CD4-positive, alpha-beta T cell treated with Interferon gamma for 1 hour (primary cell): ENCODE measurements at places on chromosomes 5 and 9.

DNA sequence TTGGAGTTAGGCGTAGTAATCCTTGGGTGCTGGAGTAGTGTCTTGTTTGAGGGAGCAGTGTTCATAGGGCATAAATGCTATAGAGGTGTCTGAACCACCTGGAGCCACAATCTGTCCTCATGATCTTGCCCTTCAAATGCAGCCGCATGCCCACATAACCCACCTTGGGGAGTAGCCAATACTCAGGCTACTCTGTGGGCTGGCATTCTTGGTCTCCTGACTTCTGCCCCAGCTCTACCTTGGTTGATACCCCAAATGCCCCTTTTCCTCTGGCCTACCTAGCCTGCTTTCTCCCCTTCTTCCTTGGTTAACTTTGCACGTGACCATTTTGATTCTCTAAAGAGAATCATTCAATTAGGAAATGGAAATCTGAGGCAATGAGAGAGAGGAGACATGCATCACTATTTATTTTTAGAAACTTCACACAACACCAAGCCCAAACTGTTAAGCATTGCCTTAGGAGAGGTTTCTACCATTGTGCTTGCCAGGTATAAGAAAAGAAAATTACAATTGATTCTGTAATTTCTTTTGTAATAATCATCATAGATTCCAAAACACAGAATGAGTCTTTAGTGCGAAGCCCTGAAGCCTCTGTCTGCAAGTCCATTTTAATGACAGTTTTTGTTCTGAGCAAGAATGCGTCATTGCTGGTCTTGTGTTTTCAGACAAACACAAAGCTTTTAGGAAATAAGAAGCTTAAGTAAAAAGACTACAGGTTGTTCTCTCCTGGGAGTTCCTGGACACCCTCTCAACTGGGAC, 135.2 kb downstream of the C9orf152 start:
- no peak for DNase-seq

DNA sequence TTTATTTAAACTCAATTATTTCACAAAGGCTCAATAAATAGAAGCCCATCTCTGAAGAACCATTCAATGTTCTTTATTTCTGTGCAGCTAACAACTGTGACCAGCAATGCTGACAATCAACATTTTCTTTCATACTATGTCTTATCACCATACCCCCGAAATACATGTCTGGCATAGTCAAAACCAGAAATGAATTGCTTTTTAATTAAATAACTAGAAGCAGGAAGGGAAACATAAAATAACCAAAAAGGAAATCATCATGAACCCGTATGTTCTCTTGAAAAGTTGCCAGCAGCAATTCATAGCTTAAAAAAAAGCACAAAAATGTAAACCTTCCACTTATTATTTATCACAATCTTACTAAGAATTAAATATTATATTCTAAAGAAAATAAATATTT, 212.4 kb downstream of the TMEM232 start:
- no peak for DNase-seq

- peak; percentile 66 for DNase-seq
Measured at GRCh38 chr9:129783516-129784361, 19.2 kb upstream of the TOR1B start.

GRCh38 chr5:149063017-149063687, at the start of gene SH3TC2:
Gene SH3TC2, minus strand, starts transcription at chr5:149063062. Its CDS starts 40 bp downstream, at chr5:149063022.
- no peak for DNase-seq

- DNase-seq = no peak
Measured at GRCh38 chr5:82560561-82560960, 282.4 kb upstream of the RPS23 start.

GRCh38 chr9:11595756-11596155, 983.0 kb upstream of the PTPRD start:
- DNase-seq = no peak

DNA sequence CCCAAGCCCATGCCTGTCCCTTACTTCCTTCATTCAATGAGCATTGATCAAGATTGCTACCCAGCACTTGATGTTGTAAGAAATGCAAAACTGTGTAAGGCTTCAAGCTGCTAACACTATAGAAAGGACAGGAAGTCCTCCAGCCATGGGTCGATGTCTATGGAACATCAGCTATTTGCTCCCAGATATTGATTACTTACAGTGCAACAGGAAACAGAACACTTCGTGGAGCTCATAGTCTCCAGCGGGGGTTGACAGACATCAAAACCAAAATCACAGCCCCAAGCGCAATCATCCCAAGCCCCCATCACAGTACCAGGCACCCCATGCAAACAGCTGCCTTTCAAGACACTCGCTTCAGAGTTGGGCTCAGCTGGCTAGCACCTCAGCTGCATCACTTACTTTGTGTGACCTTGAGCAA, 26.8 kb upstream of the DUSP1 start:
- no peak for DNase-seq

DNA sequence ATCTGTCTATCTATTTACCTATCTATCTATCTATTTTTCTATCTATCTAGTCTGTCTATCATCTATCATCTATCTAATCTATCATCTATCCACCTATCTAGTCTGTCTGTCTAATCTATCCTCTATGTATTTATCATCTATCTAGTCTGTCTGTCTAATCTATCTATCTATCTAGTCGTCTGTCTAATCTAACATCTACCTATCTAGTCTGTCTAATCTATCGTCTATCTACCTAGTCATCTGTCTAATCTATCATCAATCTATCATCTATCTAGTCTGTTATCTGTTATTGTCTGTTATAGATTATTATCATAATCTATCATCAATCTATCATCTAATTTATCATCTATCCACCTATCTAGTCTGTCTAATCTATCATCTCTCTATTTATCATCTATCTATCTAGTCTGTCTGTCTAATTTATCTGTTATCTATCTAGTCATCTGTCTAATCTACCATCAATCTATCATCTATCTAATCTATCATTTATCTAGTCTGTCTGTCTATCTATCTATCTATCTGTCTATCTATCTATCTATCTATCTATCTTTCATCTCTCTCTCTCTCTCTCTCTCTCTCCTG, 80.2 kb upstream of the ZNF618 start:
- DNase-seq = no peak
